ENCODE measurements at places on chromosomes 13 and 19.

DNA sequence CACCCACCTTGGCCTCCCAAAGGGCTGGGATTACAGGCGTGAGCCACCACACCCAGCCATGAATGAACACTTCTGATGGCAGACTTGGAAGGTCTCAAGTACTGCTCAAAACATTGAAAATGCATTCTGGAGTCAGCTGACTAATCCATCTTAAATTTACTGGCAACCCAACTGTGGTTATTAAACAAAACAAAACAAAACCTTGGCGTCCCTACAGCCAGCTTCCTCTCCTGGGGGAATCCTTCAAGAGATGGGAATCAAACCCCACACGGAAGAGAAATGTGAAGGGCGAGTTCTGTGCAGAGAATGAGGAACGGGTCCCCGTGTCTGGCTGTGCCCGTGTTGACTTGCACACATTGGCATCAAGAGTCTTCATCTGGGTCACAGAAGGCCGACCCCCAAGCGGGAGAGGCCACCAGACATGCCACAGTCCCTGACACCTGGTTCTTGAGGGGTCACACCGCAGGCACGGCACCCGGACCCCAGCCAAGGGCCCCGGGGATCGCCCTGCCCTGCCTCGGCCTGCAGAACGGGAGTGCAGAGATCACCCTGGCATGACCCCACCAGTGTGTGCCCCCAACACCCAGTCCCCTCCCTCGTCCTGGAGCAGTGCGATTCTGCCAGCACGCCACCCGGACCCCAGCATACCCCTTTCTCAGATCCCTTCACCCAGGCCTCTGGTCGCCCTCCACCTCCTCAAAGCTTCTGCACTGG, 3.2 kb downstream of the MAP2K2 start:
- DNase-seq = no peak

GRCh38 chr13:28659621-28659970, 666 bp downstream of the POMP start:
- DNase-seq = no peak

GRCh38 chr13:100588331-100589177, at the start of gene GGACT:
GGACT (minus strand) TSS chr13:100588789; CDS start chr13:100532591, 56,198 bp downstream.
- DNase-seq = peak; percentile 87

GRCh38 chr13:50654331-50654730, 189.2 kb downstream of the DLEU7 start:
- no peak for DNase-seq

DNA sequence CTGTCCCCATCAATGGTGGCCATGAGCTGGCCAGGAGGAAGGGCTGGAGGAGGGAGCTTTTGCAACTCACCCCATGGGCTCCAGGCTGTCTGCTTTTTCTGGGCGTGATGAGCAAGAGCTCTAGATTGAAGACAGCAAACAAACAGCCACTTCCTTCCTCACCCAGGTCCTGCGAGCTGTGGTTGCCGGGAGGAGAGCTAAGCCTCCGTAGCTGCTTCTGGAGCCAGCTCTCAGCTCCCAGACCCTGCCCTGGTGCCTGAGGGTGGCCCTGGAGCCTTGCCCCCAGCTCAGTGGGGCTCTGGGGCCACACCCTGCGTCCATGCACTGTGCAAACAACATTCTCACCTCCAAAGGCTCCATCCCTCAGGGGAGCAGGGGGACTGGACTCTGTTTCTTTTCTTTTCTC, 6.2 kb downstream of the MYO1F start:
- peak; percentile 66 for DNase-seq

DNA sequence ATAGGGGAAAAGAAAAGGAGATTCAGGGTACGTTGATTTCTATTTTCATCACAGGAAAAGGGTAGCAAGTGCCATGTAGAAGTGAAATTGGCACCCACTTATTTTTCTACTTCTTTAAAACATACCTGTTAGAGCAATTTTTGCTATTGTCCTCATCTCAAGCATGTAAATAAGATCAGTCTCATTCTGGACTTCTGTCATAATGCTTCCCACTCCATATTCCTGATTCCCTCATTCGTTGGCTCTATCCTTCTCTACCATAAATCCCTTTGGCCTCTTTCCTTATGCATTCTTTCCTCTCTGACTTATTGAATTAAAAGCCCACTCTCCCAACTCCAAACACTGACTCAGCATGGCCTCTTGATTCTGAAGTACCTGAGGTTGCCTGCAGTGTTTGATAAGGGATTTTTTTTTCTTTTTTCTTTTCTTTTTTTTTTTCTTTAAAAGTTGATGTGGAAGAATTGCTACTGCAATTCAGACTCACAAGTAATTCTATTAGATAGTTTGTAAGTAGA, 465.7 kb downstream of the SLITRK6 start:
- DNase-seq = no peak

GRCh38 chr13:60788156-60788829, 391.3 kb downstream of the TDRD3 start:
- DNase-seq = peak; percentile 54

DNA sequence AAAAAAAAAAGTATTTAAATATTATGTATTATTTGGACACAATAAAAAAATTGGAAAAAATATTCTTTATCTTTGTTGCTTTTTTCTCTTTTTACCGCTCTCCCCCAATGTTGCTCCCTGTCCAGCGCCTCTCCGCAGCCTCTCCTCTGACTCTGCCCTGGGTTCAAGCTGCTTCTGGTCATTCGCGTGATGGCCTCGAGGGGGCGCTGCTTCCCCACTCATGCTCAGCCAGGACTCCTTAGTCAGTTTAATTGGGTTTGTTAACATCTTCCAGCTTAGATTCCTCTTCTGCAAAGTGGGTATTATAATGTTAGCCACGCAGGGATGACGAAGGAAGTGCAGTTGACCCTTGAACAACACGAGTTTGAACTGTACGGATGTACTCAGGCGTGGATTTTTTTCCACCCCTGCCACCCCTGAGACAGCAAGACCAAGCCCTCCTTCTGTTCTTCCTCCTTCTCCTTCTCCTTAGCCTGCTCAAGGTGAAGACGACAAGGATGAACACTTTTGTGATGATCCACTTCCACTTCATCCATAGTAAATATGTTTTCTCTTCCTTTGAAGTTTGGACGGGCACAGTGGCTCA, 4.9 kb upstream of the NWD1 start:
- peak; percentile 61 for DNase-seq

GRCh38 chr19:17615889-17616685, 60.6 kb downstream of the COLGALT1 start:
- DNase-seq = no peak

GRCh38 chr19:49098795-49099194, 13.5 kb downstream of the SNRNP70 start:
- DNase-seq = no peak

GRCh38 chr13:82092312-82092711, 1751.4 kb upstream of the SPRY2 start:
- DNase-seq = no peak

- no peak for DNase-seq
Measured at GRCh38 chr13:34672631-34673030, 269.4 kb upstream of the NBEA start.

DNA sequence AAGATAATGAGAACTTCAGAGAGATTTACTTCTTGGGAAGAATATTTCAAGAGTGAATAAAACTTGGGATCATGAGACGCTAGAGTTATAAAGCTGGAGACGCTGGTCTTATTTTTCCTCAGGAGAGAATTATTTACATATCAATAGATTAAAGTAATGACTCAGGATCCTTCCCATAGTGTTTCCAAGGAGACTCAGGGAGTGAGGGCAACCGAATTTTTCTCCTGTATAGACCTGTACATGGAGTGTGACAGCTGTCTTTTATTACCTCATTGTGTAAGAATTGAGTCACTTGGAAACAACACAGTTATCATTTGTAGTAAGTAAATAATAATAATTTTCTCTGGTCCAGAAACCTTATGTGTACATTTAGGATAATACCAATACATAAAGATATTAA, 1905.5 kb downstream of the OLFM4 start:
- DNase-seq = no peak

- no peak for DNase-seq
Measured at GRCh38 chr19:21566073-21566472, 60.7 kb downstream of the ZNF429 start.

DNA sequence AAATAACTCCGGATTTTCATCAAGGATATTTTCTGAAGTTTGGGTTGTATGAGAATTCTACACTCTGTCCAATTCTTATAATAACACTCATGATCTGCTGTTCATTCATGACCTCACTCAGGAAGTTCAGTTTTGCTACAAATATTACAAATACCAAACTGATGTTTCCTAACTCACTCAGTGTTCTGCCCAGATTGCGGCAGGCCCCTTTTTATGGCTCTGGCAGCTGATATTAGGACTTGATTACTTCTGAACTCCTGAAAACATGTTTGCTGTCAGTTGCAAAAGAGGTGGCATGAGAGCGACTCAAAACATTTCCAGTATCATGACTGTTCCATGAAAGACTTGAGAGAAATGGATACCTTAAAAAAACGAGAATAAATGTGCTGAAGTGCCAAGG, 188.0 kb downstream of the RGCC start:
- no peak for DNase-seq

GRCh38 chr19:38634757-38635482, 12.5 kb upstream of the ACTN4 start:
- DNase-seq = peak; percentile 87

- no peak for DNase-seq
Measured at GRCh38 chr13:43573361-43573740, 213.4 kb downstream of the ENOX1 start.

GRCh38 chr13:44952671-44953070, 36.6 kb downstream of the NUFIP1 start:
- DNase-seq = no peak

GRCh38 chr19:48815870-48816501, 5.2 kb upstream of the BCAT2 start:
- DNase-seq = no peak

- DNase-seq = no peak
Measured at GRCh38 chr13:28679628-28680027, 20.7 kb downstream of the POMP start.

DNA sequence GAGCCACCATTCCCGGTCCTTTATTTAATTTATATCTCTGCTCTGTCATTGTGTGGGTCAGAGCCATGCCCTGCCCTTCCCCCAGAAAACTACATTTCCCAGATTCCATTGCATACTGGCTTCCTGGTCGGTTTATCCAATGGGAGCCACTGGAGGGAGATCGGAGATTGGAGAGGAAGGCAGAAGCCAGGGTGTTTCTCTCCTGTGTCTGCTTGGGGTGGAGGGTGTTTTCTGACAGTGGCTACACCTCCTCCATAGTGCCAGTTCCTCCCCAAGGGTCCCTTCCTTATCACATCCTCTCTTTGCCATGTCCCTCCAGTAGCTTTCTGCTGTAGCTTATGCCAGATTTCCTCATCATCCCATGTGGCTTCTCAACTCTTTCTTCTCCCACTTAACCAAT, 19.0 kb downstream of the OLFM2 start:
- no peak for DNase-seq

DNA sequence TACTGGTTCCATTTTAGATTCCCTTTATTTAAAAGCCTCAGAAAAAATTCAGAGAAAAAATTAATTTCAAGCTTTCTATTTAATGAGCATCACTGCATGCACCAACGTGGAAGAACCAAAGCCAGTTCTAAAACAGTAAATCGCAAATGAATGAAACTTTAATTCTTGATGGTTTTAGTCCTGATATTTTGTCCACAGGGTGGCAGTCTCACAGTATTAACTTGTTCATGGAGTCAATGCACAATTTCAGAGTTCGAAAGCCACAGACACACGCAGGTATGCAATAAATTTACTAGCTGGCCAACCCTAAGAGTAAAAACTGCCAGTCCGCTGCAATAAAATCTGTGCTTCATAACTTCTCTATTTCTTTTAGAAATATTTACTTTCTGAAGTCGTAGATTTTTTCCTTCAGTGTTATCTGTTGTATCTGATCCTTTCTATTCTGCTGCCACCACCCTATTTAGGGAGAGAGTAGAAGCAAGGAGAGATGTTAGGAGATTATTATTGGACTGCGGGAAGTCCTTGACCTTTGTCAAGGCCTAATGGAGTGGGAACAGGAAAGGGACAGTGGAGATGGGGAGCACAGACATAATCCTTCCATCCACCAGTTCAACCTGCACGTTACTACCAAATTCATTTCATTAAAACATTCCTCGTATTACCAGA, 7.0 kb upstream of the WBP4 start:
- no peak for DNase-seq

DNA sequence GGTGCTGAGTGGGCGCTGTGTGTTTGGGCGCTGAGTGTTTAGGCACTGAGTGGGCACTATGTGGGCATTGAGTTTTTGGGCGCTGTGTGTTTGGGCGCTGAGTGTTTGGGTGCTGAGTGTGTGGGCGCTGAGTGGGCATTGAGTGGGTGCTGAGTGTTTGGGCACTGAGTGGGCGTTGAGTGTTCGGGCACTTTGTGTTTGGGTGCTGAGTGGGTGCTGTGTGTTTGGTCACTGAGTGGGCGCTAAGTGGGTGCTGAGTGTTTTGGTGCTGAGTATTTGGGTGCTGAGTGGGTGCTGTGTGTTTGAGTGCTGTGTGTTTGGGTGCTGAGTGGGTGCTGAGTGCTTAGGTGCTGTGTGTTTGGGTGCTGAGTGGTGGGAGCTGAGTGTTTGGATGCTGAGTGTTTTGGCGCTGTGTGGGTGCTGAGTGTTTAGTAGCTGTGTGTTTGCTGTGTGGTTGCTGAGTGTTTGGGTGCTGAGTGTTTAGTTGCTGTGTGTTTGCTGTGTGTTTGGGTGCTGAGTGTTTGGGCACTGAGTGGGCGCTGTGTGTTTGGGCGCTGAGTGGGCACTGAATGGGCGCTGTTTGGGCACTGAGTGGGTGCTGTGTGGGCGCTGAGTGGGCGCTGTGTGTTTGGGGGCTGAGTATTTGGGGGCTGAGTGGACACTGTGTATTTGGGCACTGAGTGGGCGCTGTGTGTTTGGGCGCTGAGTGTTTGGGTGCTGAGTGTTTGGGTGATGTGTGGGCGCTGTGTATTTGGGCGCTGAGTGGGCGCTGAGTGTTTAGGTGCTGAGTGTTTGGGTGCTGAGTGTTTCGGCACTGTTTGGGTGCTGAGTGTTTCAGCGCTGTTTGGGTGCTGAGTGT, 47.2 kb upstream of the F7 start:
- peak; percentile 27 for DNase-seq

DNA sequence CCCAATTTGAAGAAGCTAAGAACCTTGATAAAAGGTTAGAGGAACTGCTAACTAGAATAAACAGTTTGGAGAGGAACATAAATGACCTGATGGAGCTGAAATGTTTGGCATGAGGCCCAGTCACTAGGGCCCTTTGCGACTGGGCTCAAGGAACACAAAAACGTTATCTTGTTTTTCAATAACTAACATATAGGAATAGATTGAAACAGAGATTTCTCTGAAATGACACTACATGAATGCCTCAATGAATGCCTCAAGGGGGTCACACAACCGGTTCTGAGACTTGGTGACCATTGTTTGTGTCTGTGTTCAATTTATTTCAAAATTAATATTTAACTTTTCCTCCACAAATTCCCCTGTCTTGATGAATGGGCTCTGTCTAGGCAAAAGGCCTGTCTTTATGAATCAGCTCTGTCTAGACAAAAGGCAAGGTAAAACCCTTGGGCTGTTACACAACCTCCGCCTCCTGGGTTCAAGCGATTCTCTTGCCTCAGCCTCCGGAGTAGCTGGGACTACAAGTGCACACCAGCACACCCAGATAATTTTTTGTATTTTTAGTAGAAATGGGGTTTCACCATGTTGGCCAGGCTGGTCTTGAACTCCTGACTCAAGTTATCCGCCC, 932 bp upstream of the ZNF486 start:
- DNase-seq = no peak

All from Right ventricle myocardium superior (tissue), 1 donor.